ENCODE measurements at places on chromosomes 3 and 15.

GRCh38 chr3:56976651-56977560 is 83.6 kb upstream of the SPATA12 start:
- no peak for DNase-seq

DNA sequence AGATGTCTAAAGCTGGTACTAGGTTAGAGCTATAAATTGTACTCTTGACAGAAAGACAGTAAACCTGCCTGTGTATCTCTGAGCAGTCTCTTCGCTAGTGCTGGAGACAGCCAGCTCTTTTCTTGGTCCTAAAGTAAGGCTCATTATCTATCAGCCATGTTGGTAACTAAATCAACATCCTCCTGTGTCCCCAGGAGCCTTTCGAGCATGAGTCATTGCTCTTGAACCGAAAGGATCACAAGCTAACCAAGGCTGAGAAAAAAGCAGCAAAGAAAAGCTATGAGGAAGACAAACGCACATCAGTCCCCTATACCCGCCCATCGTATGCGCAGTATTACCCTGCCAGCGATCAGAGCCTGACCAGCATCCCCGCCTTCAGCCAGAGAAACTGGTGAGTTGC is 25.0 kb upstream of the TEX264 start:
- no peak for DNase-seq

DNA sequence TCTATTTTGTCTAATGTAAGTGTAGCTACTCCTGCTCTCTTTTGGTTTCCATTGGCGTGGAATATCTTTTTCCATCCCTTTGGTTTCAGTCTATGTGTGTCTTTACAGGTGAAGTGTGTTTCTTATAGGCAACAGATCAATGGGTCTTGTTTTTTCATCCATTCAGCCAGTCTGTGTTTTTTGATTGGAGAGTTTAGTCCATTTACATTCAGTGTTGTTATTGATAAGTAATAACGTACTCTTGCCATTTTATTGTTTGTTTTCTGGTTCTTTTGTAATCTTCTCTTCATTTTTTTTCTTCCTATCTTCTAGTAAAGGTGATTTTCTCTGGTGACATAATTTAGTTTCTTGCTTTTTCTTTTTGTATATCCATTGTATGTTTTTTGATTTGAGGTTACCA is 97.1 kb downstream of the GLDN start:
- no peak for DNase-seq

- DNase-seq = peak; percentile 74
Observed at GRCh38 chr3:47802734-47803479, at the start of gene DHX30. DHX30 (plus strand) TSS chr3:47803138; CDS start chr3:47810684, 7,546 bp downstream.

- DNase-seq = no peak
Observed at GRCh38 chr3:122100591-122101463, 45.7 kb downstream of the CD86 start.

GRCh38 chr3:33808559-33808958 is 10.1 kb downstream of the PDCD6IP start:
- DNase-seq = no peak

GRCh38 chr3:143331350-143331749 is 211.8 kb downstream of the CHST2 start:
- no peak for DNase-seq

- no peak for DNase-seq
Observed at GRCh38 chr3:42730294-42730693, 27.7 kb upstream of the HHATL start.

DNA sequence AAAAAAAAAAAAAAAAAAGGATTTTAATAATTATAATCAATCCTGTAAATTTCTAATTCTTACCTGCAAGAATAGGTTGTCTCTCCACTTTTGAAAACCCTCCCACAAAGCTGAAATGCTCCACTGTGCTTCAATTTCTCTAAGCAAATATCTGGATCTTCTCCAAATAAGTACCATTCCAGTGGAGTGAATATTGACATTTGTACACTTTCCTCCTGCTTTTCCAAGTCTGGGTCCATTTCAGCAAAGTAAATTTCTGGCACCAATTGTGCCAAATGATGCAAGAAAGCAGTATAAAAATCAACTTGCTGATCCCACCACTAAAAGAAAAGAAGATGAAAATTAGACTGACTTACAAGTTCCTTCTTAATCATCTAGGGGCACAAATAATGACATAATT is 19.9 kb downstream of the UBR1 start:
- DNase-seq = no peak

DNA sequence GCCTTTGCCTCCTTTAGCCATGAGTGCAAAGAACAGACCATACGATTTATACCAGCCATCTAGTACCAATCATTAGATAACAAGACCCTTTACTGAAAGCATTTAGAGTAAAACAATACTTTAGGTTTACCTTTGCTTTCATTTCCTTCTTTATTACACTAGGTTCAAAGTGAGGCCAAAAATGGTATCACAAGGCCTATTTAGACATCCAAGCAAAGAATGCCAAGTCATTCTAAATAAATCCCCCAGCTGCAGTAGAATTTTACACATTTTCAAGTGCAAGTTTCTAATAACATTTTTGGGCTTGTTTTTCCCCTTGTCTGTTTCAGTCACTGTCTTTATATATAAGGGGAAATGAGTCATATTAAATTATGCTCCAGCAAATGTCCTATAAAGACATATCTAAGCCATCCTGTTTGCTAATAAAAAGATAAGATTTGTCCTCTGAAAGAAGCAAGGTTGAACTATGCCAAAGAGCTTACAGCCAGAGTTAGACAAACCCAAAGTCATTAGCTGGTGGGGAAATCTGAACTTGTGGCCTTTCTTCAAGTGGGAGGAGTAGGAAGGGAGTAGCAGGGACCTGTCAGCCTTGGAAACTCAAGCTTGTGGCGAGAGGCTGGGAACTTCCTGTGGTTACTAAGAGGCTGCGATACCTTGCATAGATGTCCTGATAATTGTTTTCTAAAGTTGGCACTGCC is 232.7 kb downstream of the MECOM start:
- DNase-seq = no peak

- DNase-seq = no peak
Observed at GRCh38 chr3:128813097-128813496, 66.3 kb upstream of the ACAD9 start.

- no peak for DNase-seq
Observed at GRCh38 chr3:63977893-63978292, 45.4 kb downstream of the PSMD6 start.

DNA sequence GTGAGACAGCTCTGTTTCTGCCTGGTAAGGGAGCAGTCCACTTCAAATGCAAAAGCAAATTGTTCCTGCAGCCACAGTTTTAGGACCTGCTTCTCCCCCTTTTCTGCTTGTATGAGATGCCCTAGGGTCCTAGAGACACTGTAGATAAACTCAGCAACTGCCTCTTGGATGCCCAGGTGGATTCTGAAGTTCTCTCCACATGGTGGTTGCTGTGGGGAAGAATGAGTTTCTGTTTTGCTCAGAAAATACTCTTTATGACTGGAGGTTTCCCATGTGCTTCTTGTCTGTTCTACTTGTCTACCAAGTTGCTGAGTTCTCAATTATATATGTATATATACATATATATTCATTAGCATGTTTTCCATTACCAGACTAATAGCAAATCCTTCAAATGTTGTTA is 5.6 kb upstream of the ZNF80 start:
- no peak for DNase-seq

DNA sequence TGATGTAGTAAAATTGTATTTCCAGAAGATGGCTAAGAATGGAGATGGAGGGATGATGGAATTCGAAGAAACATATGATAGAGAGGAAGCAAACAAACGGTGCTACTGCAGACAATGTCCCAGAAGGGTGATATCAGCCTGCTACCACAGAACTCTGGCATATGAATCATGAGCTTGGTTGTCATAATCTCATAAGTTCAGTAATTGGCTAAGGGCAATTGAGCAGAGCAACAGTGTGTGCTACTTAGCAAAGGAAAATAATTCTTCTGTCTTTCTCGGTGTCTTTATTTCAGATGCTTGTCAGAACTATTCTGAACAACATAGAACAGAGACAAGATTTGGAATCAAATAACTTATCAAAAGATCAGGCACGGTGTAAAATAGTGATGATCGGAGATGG is 407.3 kb downstream of the GBE1 start:
- DNase-seq = no peak

DNA sequence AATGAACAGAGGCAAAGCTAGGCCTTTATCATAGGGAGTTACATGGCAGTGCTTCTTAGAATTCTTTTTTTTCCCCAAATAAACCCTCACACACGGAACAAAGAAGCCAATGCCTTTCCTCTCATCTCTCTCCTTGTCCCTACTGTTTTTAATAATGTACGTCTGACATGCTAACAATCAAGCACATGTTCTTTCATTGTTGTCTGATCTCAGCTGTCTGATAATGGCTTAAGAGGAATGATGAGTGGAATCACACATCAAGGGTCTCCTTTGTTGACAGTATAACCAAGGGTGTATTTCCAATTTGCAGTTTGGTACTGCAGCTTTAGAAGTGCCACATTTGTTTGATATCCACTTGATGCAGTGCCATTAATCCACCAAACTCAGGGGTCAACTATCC is 34.8 kb upstream of the EPHA3 start:
- DNase-seq = no peak

DNA sequence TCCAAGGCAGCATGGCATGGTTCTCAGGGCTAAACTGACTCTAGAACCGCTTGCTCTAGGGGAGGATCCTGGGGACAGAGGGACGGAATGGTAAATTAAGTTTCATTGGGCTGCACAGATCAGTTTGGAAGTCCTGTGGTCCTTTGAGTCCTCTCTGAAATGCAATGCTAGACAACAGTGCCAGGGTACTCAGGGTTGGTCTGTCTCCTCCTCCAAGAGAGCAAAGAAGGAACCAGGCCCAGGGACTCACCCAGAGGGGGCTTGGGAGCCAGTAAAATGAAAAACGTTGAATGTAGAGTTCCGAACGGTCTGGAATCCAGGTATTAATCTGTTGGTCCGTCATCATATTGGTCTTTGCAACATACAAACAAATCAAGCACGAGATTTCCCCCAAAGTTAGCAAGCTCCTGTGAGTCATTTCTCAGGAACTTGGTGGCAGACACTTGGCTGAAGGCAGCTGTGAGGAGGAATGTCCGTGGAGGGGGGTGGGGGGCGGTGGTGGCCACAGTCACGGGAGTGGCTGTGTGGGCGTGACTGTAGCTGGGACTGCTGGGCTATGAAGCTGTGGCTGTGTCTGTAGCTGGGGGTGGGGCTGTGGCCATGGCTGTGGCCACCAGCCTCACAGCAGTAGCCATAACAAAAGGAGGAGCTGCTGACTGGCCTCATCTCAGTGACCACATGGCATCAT is 361.0 kb downstream of the SHQ1 start:
- no peak for DNase-seq

- DNase-seq = no peak
Observed at GRCh38 chr15:39079296-39079847, 501.5 kb upstream of the THBS1 start.

GRCh38 chr3:90010341-90010740 is 902.9 kb downstream of the EPHA3 start:
- DNase-seq = no peak

- no peak for DNase-seq
Observed at GRCh38 chr3:150975086-150975991, 2.8 kb upstream of the CLRN1 start.

DNA sequence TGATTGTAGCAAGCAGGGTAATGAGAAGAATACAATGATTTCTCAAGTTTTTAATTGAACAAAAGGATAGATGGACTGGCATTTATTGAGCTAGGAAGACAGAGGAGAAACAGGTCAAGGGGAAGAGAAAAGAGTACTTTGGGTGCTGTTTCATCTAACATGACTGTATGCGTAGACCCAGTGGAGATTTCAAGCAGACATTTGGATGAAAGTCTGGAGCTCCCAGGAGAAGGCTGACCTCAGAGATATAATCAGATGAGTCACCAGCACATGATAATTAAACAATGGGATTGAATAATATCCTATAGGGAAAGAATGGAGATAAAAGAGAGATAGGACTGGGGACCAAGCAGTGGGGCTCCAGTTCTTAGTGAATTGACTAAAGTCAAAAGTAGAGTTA is 194.9 kb downstream of the ARRDC4 start:
- no peak for DNase-seq

DNA sequence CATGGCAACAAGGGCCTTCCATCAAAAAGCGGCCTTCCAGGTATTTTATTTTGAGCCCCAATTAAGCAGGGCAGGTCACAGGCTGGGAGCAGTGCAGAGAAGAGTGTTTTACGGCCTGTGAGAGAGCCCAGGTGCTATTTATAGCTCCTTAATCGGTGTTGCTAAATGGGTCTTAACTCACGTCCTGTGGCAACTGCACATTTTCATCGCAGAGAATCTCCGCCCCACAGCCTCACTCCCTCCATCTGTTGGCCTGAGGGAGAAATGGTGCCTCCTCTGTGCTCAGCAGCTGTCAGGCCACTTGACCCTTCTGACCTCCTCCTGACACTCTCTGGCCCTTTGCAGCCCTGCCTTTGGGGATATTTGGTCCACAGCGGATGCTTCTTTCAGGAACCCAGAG is 58.6 kb downstream of the SPSB4 start:
- no peak for DNase-seq

GRCh38 chr3:61871644-61872043 is 310.3 kb downstream of the PTPRG start:
- DNase-seq = no peak

- no peak for DNase-seq
Observed at GRCh38 chr15:99410477-99410876, 155.3 kb upstream of the MEF2A start.

GRCh38 chr3:133468251-133468721 is 68.4 kb downstream of the BFSP2 start:
- no peak for DNase-seq

DNA sequence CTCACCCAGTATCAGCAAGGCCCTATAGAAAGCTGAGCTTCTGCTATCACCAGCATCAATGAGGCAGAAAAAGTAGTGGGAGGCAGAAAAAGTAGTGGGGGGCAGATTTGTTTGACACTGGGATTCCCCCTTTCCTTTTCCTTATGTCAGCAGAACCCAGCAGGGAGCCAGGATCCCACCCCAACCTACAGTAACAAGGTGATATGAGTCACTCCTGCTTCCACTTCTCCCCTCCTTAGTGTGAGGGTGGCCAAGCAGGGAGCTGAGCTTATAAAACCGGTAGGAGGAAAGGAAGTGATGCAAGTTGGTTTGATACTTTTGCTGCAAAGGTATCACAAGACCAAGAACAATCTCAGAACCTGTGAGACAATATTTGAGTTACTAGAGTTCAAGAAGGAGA is 128.7 kb downstream of the SCAPER start:
- no peak for DNase-seq

DNA sequence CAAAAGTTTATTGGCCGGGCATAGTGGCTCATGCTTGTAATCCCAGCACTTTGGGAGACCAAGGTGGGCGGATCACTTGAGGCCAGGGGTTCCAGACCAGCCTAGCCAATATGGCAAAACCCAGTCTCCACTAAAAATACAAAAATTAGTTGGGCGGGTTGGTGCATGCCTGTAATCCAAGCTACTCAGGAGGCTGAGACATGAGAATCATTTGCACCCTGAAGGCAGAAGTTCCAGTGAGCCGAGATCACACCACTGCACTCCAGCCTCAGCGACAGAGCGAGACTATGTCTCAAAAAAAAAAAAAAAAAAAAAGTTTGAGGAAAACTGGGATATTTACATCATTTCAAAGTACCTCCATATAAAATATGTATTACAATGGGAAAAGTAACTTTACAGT is 40.4 kb downstream of the ETFA start:
- no peak for DNase-seq

- DNase-seq = no peak
Observed at GRCh38 chr3:100465892-100466777, 26.3 kb upstream of the TMEM45A start.

- DNase-seq = no peak
Observed at GRCh38 chr3:13815088-13815683, 64.7 kb downstream of the WNT7A start.
